Activated CD4-positive, alpha-beta T cell treated with anti-CD3 and anti-CD28 coated beads for 36 hours (primary cell): ENCODE measurements at places on chromosomes 7 and 10.

DNA sequence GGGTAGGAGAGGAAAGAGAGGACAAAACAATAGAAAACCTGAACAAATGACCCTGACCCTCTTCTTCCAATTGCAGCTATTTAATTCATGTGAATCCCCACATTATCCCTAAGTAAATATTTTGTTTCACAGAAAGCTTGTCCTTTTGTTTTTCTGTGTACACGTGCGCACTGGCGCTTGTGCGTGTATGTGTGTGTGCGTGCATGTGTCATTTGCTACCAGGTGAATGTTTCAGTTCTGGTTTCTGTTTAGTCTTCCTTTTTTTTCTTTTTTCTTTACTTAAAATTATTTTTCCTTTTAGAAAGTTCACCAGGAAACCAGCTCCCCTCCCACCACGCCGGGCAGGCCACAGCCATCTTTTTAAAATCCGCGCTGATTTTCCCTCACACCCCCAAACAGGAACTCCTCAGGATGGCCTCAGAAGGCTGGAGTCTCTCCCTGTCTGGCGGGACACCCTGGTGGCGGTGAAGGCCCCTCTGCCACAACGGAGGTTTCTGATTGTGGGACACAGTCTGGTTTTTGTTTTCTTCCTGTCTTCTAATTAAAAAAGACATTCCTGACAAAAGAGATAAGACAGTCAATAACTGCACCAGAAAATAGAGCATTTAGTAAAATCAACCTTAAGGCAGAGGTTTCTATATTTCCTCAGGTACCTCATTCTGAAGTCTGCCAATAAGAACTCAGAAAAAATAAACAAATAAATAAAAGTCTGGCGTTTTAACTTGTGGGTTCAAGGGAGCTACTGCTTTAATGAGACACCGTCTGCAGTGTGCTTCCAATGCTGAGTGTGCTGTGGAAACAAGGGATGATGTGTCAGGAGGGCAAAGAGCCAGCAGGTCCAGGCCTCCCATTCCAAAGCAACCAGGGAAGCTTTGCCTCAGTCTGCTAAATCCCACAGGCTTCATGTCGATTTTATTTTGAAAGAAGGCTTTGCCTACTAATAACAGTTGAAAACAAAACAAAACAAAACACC lies 17.4 kb downstream of the IRF5 start:
- no peak for DNase-seq

DNA sequence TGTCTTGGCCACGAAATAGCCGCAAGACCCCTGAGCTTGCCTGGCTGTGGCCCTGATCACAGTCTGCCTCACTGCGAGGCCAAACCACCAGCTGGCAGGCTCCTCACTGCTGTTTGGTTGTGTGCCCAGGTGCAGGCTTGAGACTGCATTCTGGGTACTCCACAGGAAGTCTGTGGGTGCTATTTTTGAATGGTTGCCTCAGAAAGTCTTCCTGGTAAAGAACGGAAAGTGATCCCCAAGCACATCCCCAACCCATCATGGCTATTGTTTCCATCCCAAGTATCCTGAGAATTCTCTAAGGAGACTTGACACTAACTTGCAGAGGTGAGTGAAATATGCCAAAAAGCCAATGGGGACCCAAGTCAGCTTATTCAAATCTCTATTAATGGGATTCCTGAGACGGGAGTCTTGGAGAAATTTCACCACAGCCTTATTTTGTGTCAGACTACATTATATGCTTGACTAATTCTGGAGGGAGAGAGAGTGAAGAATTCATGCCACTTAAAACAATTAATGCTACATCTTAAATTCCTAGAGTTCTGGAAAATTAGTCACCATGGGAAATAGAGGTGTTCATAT lies 170.9 kb downstream of the RAMP3 start:
- DNase-seq, result no peak

- no peak for DNase-seq
Measured at GRCh38 chr7:78476851-78477405, 678.4 kb downstream of the PHTF2 start.

DNA sequence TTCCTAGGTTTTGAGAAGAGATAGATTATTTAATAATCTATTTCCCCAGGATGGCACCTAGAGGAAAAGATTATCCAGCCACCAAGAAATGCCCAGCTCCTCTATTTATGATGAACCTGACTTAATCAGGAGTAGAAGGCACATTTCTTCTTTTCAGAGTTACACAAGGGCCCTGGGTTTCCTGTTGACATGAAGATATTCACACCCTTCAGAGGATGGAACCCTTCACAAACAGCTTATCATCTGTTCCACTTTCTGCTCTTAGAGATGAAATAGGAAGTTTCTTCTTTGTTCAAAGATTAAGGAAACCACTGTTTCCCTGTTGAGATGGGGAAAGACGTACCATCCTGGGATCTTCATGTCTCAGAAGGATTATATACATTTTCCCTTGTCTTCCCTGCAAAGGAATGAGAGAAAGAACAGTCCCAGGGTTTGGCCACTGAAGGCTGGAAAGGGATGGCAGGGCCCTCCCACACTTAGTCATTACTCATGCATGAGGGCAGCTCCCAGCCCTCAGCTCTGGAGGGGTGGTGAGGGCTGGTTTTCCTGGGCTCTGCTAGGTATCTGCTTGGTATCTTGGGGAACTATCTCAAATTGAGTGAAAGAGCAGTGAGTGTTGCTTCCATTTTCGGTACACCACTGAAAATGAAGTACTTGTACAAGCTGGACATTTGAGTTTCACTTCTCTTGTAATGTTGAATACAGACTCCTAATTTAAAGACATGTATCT lies 64.0 kb downstream of the MTPAP start:
- peak; percentile 6 for DNase-seq

DNA sequence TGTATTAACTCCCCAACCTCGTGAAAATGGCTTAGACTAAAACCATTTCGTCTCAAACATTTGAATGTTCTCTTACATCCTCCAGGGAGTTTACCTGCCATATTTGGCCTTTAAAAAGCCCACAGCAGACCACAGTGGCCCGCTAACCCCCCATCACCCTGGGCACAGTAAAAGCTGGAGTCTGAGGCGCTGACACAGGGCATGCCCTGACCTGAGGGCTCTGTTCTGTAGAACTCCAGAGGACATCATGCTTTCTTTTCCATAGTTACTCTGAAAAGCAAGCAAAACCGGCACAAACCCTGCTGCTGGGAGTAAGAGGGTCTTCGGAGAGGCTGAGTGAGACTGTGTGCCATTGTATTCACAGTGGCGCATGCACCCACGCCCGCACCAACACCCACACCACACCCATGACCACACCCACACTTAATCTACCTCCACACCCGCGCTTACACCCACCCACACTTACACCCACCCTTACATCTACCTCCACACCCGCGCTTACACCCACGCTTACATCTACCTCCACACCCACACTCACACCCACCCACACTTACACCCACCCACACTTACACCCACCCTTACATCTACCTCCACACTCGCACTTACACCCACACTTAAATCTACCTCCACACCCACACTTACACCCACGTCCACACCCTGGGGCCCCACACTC lies 32.1 kb downstream of the LRRC27 start:
- DNase-seq, result no peak

DNA sequence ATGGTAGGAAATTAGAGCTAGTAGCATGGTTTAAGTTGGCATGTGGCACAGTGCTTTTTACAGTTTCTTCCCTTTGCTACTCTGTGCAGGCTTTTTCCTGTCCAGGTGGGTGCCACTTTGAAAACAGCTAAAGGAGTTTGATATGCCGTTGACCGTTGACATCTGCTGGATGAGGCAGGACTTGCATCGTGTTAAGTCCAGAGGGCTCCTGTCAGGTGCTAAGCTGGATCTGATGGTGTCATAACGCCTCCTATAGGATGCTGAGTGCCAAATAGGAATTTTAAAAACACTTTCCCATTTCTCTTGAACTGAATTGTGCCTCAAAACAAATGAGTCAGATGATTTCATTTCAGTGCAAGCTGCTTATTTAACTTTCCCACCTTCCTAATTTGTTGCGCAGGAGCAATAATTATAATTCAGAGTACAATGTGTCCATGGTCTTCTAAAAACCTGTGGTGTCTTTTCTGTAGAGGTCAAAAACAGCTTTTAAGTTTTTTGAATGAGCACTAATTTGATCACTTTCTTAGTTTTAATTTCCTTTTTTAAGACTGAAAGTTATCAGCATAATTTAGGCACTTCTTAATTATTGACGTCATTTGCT lies 178.3 kb downstream of the CDCA7L start:
- DNase-seq, result peak; percentile 49

GRCh38 chr7:75906991-75907667 lies 7.8 kb upstream of the POR start:
- DNase-seq, result no peak

DNA sequence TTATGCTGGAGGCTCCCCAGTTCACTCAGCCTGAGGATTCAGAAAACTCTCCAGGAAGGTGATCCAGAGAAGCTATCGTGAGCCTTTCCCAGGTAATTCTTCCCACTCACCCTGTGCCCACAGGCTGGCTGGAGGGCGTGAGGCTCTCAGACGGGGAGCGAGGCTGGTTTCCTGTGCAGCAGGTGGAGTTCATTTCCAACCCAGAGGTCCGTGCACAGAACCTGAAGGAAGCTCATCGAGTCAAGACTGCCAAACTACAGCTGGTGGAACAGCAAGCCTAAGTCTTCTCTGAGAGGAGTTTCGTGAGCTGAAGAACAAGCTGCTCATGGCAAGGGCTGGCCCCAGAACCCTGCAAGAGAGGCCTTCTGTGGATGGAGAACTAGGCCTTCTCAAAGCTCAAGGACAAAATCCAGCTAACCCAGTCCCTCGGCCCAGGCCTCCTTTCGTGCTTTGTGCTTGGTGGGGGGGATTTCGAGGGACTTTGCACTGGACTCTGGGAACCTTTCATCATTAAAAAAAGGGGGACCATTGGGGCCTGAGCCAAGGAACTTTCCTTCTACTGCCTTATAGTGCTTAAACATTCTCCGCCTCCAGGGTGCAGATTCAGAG lies 23.6 kb downstream of the NOBOX start:
- no peak for DNase-seq

DNA sequence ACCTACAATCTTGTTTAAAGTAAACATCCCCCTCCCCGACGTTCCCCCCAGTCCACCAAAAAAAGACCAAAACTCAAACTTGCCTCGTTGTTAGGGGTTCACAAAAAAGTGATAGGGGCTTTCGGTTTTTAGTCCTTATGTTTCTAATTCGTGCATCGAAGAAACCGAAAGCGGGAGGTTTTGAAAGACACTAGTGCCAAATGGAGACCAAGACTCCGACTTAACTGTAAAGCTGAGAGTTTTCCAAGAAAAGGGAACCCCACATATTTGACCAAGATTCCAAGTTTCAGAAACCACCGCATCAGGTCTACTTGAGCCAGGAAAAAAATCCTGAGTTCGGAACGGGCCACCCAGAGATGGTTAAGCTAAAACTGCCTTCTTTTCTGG lies 534 bp downstream of the PSMA2 start:
- DNase-seq, result no peak

- DNase-seq, result no peak
Measured at GRCh38 chr7:99203092-99203491, 4.8 kb downstream of the KPNA7 start.

DNA sequence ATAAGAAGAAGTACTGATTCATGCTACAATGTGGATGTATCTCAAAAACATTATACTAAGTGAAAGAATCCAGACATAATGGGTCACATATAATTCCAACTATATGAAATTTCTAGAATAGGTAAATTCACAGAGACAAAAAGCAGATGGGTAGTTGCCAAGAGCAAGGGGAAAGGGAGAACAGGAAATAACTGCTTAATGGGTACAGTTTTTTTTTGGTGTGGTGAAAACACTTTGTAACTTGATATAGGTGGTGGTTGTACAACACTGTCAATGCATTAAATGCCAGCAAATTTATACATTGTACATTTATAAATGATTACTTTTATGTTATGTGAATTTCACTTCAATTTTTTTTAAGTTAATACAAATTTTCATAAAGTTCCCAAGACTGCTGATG lies 19.4 kb upstream of the LRRN3 start:
- DNase-seq, result no peak

DNA sequence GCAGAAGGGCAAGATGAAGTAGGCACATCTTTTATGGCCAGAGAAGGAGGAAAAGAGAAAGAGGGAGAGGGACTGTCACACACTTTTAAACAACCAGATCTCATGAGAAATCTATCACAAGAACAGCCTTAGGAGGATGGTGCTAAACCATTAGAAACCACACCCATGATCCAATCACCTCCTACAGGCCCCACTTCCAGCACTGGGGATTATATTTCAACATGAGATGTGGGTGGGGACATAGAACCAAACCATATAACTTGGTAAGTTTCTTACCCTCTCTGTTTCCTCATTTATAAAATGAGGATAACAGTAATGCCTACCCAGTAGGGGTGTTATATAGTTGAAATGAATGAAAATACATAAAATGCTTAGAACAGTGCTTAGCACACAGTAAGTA lies 66.0 kb downstream of the CHCHD3 start:
- DNase-seq, result no peak

DNA sequence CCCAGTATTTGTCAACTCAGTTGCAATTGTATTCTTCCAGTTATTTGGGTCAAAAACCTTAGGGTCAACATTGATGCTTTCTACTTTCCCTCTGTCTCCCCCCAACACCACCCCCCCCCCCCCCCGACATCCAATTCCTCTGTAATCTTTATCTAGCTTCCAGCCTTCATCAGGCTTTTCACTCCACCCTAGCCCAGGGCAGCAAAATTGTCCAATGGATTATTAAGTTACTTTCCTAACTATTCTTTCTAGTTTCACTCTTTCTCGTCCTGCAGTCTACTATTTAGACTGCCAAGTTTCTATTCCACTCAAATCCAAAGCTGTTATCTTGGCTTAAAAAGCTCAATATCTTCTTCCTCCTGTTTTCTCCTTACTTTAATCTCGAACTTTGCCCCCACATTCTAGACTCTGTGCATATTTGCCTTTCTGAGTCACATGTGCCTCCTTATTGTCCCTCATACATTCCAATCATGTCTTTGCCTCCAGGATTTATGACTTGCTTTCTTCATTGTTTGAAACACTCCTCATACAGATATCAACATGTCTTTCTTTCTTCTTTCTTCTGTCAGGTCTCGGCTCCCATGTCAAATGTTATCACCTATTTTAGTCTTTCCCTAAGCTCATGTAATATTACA lies 196.6 kb upstream of the TMEM196 start:
- no peak for DNase-seq

DNA sequence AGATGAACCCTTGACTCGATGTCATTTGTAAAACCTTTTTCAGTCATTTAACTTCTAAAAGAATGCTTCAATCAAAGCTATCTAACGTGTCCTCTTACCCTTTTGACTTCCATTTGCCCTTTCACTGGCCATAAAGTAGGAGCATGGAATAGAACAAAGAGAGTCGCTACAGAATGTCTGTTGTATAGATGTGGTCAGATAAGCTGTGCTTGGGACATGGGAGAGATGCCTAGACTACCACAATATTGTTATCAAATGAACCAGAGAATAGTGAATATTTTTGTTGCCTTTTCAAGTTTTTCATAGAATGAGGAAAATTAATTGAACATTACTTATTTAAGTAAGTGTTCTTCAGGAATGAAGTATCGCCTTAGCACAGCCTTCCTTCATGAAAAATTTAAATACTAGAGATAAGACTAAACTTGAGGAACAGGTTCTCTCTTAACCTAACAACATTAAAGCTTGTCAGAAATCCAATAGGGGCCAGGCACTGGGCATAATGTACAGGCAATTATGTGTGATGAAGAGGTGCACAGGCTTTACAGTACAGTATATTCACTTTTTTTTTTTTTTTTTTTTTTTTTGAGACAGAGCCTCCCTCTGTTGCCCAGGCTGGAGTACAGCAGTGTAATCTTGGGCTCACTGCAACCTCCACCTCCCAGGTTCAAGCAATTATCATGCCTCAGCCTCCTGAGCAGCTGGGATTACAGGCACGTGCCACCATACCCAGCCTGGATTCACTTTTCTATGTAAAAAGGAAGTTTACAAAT lies 7.5 kb upstream of the KMT2E start:
- DNase-seq, result no peak

- no peak for DNase-seq
Measured at GRCh38 chr10:111473361-111473760, 396.5 kb downstream of the ADRA2A start.
